ENCODE measurements at places on chromosomes 5 and 9. TPM values are rescaled to one million over a fixed set of nuclear protein-coding genes. Genes with fewer than 3 reads are reported as not detected.

The TUBB4B gene
- total RNA-seq = 208 TPM

The ARHGEF37 gene
- 13.5 TPM for total RNA-seq

The DAB2 gene
- 164 TPM for total RNA-seq

The SEMA5A gene
- total RNA-seq = 29.3 TPM

The LHX3 gene
- not detected for total RNA-seq

The PCDHGA1 gene
- total RNA-seq = 0.53 TPM

The TMC1 gene
- not detected for total RNA-seq

The OMD gene
- total RNA-seq = 4.1 TPM

The CBY3 gene
- total RNA-seq = not detected

The DOCK8 gene
- 112 TPM for total RNA-seq

The TMEM232 gene
- 11.4 TPM for total RNA-seq

The FRMD3 gene
- total RNA-seq = 9.7 TPM

The SLC6A7 gene
- not detected for total RNA-seq

The SPARC gene
- total RNA-seq = 904 TPM

The SV2C gene
- 0.32 TPM for total RNA-seq

The KCNN2 gene
- 1.2 TPM for total RNA-seq

The SPATA6L gene
- total RNA-seq = 16.3 TPM

The PLGRKT gene
- total RNA-seq = 15.9 TPM

The SLC1A3 gene
- total RNA-seq = 52.1 TPM

The ECSCR gene
- 48.8 TPM for total RNA-seq

The PCDHGA2 gene
- total RNA-seq = 2.7 TPM

The CLIC3 gene
- 49.3 TPM for total RNA-seq

The C5orf34 gene
- 1.4 TPM for total RNA-seq

The CDKN2AIPNL gene
- 14.5 TPM for total RNA-seq

The PCDHGA4 gene
- 3.1 TPM for total RNA-seq

The NXNL2 gene
- total RNA-seq = 0.71 TPM

The OLFM1 gene
- total RNA-seq = 24.1 TPM

The RPL37 gene
- 965 TPM for total RNA-seq

The ACTBL2 gene
- not detected for total RNA-seq

The PCDHGA6 gene
- 3.2 TPM for total RNA-seq

The SLC30A5 gene
- total RNA-seq = 62.7 TPM

The IFNB1 gene
- total RNA-seq = not detected

The ADAMTSL2 gene
- 10.1 TPM for total RNA-seq

The NEUROG1 gene
- not detected for total RNA-seq

The TMEM174 gene
- not detected for total RNA-seq

The SPINK13 gene
- total RNA-seq = not detected

The GKAP1 gene
- 5.8 TPM for total RNA-seq

The SLC6A18 gene
- total RNA-seq = not detected

The ORM1 gene
- 9.2 TPM for total RNA-seq

The STING1 gene
- total RNA-seq = 120 TPM

The SPINK4 gene
- not detected for total RNA-seq

The CCL19 gene
- total RNA-seq = 2.4 TPM

The SPAAR gene
- 11.9 TPM for total RNA-seq
